ENCODE measurements at places on chromosomes 5 and 9.

DNA sequence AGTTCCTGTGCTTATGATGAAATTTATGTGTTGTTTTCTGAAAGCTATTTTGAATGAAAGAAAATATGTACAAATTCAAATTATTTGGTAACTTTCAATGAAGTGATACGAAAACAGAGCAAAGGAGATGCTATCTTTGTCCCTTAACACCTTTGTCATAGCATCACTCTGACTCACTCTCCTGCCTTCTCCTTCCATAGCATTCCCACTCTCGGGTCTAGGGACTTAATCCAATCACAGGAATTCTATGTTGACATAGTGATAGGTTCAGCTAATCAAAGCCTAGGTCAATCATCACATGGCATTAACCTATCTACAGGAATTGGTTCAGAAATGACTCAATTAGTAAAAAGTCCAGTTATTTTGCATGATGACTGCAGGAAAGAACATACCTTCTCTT, 464.7 kb upstream of the RORB start:
- no peak for DNase-seq

GRCh38 chr5:40655138-40655537, 24.6 kb upstream of the PTGER4 start:
- DNase-seq: no peak

DNA sequence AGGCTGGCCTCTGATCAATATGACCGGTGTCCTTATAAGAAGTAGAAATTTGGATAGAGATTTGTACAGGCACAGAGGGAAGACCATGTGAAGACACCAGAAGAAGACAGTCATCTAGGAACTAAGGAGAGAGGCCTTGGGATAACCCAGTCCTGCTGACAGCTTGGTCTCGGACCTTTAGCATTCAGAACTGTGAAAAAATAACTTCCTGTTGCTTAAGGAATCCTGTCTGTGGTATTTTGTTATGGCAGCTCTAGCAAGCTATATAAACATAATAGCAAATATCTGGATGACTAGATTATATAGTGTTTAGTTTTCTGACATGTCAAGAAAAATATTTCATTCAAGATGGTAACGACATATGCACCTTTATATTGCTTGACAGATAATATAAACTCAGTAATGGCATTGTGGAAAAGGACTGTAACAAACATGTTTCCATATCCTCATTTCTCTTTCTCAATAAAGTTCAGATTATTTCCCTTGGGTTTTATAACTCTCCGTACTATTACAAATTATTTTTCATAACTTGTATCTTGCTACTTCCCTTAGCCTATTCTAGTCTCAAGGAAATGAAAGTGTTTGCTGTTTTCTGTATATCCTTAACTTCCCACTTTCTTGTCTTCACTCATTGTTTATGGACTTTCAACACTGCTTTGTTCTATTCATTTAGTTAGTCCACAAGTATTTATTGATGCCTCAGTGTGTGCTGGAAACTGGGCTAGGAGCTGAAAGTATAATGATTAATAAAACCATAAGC, 62.4 kb downstream of the KIAA1958 start:
- no peak for DNase-seq

- DNase-seq: no peak
Measured at GRCh38 chr9:89528540-89528939, 30.6 kb upstream of the SEMA4D start.

- DNase-seq: no peak
Measured at GRCh38 chr5:149831492-149831891, 101.4 kb downstream of the PPARGC1B start.

GRCh38 chr5:73996151-73996755, 370.3 kb downstream of the ARHGEF28 start:
- no peak for DNase-seq

DNA sequence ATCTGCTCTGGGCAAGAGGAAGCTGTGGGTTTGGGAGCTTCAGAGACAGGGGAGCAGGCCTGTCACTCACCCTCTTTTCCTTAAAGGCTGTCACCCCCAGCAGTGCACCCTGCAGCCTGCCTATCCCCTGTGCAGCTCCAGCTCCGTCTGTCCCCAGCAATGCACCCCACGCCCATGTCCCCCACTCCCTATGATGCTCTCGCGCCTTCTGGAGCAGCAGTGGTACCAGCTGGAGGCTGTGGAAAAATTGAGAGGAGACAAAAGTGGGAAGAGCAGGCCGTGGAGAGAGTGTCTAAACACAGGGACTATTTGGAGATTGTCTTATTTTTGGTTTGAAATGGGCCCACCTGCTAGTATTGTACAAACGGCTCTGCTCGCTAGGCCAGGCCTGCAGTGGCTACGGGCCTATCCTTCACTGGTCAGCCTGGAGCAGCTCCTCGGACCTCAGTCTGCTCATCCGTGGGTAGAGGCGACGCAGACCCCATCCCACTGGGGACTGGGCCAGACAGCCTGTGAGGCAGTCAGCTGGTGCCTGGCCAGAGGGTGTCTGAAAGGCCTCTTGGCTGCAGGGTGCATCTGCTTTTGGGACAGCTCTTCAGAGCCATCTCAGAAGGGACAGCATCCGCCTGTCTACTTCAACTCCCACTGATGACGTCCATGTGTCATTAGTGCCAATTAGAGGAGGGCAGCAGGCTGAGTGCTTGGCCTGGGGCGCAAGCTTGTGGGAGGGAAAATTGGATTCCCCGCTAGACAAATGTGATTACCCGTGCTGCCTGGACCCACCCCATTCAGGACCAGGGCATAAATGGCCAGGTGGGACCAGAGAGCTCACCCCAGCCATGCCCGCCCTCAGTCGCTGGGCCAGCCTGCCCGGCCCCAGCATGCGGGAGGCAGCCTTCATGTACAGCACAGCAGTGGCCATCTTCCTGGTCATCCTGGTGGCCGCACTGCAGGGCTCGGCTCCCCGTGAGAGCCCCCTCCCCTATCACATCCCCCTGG, at the start of gene DBH:
Gene DBH (plus strand): TSS at position 831 of the 999 bp plus-strand sequence. CDS start 9 bp downstream, at position 840.
- DNase-seq: no peak

- DNase-seq: no peak
Measured at GRCh38 chr5:107533910-107534876, 136.5 kb downstream of the EFNA5 start.

GRCh38 chr9:135905380-135906258, 1.7 kb downstream of the CAMSAP1 start:
- no peak for DNase-seq

DNA sequence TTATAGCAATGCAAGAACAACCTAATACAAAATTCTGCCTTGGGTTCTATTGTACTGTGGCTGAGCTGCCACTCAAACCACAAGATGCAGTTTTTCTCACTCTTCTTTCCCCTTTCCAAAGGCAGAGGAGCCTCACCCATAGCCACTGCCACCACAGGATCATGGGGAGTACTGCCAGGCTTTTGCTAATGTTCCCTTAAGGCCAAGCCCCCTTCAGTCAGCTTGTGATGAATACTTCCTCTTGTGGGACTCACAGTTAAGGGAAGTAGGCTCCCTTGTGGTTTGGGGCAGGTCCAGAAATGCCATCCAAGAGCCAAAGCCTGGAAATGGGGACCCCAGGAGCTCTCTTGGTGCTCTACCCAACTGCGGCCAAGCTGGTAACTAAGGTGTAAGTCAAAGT, 258.7 kb downstream of the SPATA31D1 start:
- no peak for DNase-seq

- no peak for DNase-seq
Measured at GRCh38 chr5:105836268-105836667, 1834.5 kb downstream of the EFNA5 start.

- no peak for DNase-seq
Measured at GRCh38 chr5:75653521-75653920, 42.3 kb downstream of the ANKDD1B start.

DNA sequence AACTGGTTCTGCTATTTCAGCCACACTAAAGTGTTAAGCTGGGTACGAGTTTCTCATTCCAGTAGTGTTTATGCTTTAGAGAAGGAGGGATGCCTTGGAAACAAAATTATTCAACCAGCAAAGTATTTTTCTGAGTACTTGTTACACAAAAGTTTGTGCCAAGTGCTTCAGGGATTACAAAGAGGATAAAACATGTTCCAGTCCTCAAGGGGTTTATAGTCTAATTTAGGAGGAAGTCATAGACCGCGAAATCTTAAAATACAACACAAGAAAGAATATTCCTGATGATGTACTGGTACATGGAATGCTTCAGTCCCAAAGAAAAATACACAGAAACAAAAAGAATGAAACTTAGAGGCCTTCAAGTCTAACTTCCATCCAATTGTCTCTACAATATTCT, 85.4 kb upstream of the NR4A3 start:
- DNase-seq: no peak

- no peak for DNase-seq
Measured at GRCh38 chr9:38382141-38382540, 10.4 kb upstream of the ALDH1B1 start.

DNA sequence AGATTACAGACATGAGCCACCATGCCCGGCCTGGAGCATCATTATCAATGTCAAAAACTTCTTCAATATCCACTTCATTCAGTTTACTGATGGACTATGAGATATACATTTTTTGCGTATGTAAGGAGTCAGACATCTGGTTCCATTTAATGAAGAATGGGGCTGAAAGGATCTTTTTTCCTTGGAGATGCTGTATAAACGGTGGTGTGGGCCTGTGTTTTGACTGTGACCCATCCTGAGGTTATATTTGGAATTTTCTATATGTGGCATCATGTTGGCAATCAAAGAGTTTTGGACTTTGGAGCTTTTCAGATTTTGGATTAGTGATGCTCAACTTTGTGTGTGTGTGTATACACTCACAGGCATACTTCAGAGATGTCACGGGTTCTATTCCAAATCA, 85.7 kb upstream of the FBXL17 start:
- DNase-seq: no peak

DNA sequence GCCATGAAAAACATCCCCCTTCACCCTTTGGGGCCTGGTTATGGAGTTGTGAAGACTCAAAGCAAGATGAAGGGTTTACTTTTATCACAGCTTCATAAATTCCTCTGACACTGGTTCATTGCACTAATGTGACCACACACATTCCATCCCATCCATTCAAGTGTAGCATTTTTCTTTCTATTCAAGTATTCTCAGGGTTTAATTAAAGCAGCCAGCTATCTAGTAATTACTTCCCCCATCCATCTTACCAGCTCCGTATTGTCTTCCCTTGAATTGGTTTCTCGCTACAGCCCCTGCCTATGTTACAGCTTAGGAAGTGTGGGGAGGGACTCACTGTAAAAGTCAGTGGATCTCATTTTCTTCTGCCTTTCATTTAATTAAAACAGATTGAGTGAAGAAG, 387.0 kb upstream of the RFX3 start:
- DNase-seq: no peak

DNA sequence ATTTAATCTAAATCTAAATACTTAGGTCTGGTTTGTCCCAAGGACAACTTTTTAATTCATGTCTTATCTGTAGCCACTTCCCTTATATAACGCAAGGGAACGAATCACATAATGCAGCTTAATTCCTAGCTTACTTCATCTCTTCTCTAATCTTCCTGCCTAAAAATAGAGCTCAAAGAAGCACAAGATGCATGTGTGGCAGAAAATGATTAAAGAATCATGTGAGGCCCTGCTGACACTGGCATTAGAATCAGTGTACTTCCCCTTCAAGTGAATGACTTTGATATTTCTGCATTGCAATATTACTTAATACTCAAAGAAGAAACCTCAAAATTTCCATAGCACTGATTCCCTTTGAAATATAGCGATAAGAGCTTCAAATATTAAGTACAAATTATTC, 317.9 kb upstream of the FTMT start:
- no peak for DNase-seq

GRCh38 chr9:107110153-107110552, 172.9 kb upstream of the RAD23B start:
- no peak for DNase-seq

GRCh38 chr5:103272377-103272776, 13.8 kb downstream of the MACIR start:
- DNase-seq: no peak

DNA sequence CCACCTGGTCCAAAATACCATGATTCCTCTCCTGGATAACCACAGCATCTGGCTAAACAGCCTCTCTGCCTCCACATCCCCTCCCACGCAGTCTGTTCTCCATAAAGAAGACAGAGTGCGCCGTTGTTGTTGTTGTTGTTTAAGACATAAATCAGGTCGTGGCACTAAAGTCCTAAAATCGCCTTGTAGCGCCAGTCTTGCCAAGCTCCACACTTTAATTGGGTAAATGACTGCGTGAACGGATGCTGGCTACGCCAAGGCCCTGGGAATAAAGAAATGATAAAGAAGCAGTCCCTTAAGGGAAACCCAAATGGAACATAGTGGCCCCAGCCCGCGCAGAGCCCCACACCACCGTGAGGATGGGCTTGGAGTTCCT, 364 bp upstream of the SFXN1 start:
- DNase-seq: no peak
